Uterine smooth muscle cell (primary cell): ENCODE measurements at places on chromosomes 3 and 15. TPM values are rescaled to one million over a fixed set of nuclear protein-coding genes. Genes with fewer than 3 reads are reported as not detected.

GAP43 gene
- 0.50 and 1.5 TPM in 2 replicates for total RNA-seq

LTF gene
- total RNA-seq = under 0.01 TPM in 1 of 2 replicates, not detected in the other

ATP13A5 gene
- not detected in 2 replicates for total RNA-seq

AP3B2 gene
- total RNA-seq = 0.22 and 0.75 TPM in 2 replicates

BOC gene
- total RNA-seq = 16.6 and 21.1 TPM in 2 replicates

HHLA2 gene
- not detected in 2 replicates for total RNA-seq

KY gene
- 1.1 and 2.0 TPM in 2 replicates for total RNA-seq

SMCO1 gene
- total RNA-seq = not detected in 2 replicates

CD86 gene
- under 0.01 TPM in 1 of 2 replicates, not detected in the other for total RNA-seq

TIMP4 gene
- total RNA-seq = 5.1 and 5.6 TPM in 2 replicates

CYP11A1 gene
- total RNA-seq = under 0.01 and 0.11 TPM in 2 replicates

STRA6 gene
- total RNA-seq = 3.9 and 4.5 TPM in 2 replicates

SLC22A13 gene
- total RNA-seq = 0.22 and 0.25 TPM in 2 replicates
